ENCODE measurements at places on chromosomes 6 and 20.

- no peak for DNase-seq
Measured at GRCh38 chr20:37303637-37304036, 14.2 kb downstream of the MANBAL start.

DNA sequence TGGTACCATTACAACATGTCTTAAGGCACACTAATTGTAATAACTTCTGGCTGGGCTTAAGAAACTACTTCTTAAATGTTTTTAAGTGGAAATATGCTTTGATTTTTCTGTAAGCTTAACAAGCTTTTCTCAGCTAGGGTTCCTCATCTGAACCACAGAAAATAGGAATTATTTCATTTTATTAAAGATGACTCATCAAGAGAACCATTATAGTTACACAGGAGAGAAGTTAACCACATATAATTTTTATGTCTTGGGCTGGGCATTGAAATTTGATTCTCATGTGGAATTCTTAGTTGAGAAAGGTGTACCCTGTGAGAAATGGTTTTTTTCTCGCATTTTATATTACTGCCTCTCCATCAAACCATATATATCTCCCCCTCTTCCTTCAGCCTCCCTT, 75.1 kb downstream of the QKI start:
- no peak for DNase-seq

- no peak for DNase-seq
Measured at GRCh38 chr20:62508641-62509051, 32.9 kb upstream of the GATA5 start.

GRCh38 chr6:157464653-157465535, 83.9 kb downstream of the ZDHHC14 start:
- DNase-seq: no peak

DNA sequence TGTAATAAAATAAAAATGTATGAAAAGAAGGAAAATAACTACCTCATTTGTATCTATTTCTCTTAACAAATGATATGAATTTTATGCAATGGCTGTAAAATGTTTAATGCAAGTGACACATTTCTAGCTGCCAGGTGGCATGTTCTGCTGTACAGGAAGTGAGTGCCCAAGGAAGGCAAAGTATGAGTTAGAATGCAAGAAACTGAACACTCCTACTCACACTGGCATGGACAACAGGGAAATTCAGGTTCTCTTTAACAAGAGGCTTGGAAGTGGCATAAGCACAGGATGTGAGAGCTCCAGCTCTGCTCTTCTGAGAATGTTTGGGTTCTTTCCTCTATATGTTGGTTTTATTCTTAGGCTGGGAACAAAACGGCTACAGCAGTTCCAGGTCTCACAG, 20.4 kb upstream of the LAMA4 start:
- no peak for DNase-seq

DNA sequence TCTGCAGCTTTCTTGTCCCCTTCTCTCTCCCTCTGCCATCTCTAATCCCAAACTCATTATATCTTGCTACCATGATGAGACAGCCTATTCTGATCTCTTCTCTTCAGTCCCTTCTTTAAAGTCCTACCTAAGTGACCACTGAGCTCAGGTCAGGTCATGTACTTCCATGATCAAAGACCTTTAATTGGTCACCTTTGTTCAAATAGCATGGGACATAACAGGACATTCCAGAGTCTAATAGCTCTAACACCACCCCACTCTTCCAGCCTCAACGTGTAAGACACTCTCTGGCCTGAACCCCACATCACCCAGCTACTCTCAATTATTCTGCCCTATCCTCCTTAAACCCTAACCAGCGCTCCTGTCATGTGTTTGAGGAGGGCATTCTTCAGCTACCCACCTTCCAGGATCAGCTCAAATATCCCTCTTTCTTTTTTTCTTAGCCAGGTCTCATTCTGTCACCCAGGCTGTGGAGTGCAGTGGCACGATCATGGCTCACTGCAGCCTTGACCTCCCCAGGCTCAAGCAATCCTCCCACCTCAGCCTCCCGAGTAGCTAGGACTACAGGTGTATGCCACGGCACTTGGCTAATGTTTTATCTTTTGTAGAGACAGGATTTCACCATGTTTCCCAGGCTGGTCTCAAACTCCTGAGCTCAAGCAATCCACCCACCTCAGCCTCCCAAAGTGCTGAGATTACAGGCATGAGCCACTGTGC, 2.1 kb upstream of the SMLR1 start:
- DNase-seq: no peak

Measured in D721Med (cell line).